ENCODE measurements at places on chromosomes 4 and X.
A peak's percentile ranks its signal among the peaks of the same experiment; 100 is the strongest.

DNA sequence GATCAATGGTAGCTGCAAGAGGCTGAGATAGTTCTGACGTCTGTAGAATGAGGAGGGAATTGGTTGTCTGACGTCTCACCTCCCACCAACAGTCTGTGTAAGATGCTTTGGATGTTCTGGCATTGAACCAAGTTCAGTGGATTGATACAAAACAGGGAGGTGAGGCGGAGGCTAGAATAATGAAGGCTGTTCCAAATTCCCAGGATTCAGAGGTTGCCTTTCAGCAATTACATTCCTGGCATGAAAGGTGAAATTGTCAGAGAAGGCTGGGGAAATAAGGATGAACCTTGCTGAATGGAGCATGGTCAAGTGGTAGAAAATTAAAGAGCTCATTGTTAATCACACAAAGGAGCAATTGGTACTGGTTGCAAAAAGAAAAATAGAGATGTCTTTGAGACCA lies 241.6 kb downstream of the FBXW7 start:
- DNase-seq = no peak

- no peak for DNase-seq
Observed at GRCh38 chrX:154517101-154517781, 1.2 kb upstream of the FAM3A start.

GRCh38 chrX:103666202-103667107 lies 20.0 kb downstream of the MORF4L2 start:
- no peak for DNase-seq

DNA sequence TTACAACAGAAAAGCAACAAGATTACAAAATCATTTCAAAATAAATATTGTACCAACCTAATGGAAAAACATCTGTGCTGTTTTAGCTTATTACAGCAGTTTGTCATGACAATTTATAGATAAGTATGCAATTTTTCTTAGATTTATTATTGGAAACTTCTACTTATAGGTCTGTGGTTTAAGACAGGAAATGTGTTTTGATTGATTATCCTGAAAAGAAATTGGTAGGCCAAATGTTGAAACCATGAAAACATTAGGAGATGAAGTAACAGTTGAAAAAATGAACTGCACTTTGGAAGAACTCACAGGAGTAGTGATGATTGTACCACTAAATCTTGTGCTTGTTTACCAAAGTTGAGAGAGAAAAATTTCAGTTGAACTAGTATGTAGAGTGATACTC lies 162.2 kb upstream of the GIMD1 start:
- DNase-seq = peak; percentile 6

GRCh38 chr4:159077702-159078495 lies 25.0 kb upstream of the RAPGEF2 start:
- DNase-seq = peak; percentile 41

DNA sequence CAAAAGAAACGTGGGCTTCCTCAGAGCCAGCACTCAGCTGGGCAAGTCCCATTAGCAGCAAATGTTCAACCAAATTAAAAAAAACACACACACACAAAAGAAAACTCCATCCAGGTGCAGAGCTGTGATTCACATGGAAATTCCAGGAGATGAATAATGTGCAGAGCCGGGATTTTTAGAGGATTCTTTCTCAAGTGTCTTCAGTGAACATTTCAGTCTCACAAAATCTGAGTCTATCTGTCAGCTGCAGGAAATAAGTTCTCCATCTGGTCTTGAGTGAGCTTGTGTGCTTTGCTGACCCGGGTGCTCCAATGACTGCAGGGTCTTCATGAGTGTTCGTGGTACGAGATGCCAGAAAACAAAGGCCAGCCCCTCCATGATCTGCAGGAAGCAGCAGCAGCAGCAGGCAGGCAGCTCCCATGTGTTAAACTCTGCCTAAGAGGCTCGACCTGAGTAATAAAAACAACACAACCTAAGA lies 44.3 kb downstream of the RASGEF1B start:
- DNase-seq = no peak

DNA sequence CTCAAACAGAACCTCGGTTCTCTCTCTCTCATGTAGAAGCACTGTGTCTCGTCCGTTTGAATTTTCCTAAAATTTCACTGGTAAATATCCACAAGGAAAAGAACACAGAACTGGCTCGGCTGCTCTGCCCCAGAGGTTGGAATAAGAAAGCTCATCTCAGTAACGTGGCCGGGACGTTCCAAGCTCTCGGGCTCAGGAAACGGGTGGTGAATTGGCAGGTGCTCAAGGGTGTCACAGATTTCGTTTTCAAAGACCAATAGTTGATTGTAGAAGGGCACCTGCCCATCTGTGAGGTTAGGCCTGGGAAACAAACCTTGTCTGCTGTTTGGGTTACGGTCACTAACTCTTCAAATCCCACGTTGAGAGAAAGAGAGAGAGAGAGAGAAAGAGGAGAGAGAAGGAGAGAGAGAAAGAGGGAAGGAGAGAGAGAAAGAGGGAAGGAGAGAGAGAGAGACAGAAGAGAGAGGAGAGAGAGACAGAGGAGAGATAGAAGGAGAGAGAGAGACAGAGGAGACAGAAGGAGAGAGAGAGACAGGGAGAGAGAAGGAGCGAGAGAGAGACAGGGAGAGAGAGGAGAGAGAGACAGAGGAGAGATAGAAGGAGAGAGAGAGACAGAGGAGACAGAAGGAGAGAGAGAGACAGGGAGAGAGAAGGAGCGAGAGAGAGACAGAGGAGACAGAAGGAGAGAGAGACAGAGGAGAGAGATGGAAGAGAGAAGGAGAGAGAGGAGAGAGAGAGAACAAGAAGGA lies 106.6 kb downstream of the CRLF2 start:
- DNase-seq = no peak

DNA sequence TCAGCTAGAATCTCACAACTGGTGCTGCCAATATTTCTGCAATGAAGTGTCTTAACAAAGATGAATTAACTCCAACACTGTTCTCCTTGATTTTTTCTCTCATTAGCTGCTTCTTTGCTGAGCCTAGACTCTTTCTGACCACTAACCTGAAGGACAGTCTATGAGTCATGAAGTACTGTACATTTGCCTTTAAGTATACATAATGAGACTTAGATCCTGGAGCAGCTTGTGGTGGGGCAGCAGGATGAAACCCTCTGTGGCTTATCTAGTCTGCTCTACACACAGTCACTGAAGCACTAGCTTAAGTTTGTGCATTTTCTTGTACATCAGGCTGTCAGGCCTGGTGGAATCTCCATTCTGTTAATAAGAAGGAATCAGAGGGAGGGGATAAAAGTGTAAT lies 307.4 kb upstream of the SMIM31 start:
- peak; percentile 62 for DNase-seq

DNA sequence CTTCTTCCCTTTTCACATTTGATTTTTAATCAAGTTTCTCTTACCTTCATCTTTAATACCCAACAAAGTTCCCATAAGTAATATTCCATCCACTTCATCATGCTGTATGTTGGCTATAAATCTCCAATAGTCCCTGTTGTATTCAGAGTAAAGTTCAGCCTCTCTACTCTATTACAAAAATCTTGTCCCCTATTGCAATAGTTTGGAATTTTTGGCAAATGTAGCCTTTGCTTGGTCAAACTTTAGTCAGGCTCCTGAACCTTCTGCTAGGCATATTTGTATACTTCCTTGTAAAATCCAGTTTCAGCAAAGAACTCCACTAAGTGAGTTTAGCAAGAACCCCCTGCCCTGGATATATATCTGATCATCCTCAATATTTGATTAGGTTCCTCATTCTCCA lies 54.0 kb upstream of the PACRGL start:
- no peak for DNase-seq

GRCh38 chrX:55715847-55716246 lies 1.7 kb upstream of the RRAGB start:
- no peak for DNase-seq

DNA sequence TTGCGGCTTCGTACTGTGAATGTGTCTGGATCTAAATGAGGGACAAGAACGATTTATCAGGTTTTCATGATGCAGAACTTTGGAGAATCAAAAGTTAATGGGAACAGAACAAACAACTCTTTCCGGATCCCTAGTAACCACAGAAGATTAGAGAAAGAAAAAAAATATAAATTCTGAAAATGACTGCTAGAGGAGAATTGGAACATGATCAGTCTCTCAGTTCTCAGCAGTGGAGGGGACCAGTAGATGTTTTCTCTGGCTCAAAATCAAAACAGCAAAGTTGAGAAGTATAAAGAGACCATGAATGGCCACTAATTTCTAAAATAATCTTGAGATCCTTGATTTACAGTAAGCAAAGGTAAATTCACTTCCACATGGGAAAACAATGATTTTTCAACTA lies 38.1 kb upstream of the GK2 start:
- no peak for DNase-seq

- no peak for DNase-seq
Observed at GRCh38 chr4:166067915-166068314, 194.9 kb downstream of the TLL1 start.

DNA sequence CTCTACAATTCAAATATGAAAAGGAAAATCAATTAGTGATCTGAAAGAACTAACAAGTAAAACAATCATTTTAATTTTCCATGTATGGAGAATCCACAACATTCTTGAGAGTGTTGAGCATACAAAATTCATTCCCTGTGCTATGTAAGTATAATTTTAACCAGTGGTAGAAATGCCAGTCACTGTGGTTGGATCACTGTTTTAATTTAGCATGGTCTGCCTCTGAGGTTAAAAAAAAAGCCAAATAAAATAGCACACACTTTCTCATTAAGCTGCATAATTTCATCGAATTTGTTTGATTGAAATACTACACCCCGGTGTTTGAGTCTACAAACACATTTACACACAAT lies 185.5 kb upstream of the STS start:
- no peak for DNase-seq

GRCh38 chr4:97396097-97396496 lies 747.2 kb downstream of the STPG2 start:
- peak; percentile 16 for DNase-seq

DNA sequence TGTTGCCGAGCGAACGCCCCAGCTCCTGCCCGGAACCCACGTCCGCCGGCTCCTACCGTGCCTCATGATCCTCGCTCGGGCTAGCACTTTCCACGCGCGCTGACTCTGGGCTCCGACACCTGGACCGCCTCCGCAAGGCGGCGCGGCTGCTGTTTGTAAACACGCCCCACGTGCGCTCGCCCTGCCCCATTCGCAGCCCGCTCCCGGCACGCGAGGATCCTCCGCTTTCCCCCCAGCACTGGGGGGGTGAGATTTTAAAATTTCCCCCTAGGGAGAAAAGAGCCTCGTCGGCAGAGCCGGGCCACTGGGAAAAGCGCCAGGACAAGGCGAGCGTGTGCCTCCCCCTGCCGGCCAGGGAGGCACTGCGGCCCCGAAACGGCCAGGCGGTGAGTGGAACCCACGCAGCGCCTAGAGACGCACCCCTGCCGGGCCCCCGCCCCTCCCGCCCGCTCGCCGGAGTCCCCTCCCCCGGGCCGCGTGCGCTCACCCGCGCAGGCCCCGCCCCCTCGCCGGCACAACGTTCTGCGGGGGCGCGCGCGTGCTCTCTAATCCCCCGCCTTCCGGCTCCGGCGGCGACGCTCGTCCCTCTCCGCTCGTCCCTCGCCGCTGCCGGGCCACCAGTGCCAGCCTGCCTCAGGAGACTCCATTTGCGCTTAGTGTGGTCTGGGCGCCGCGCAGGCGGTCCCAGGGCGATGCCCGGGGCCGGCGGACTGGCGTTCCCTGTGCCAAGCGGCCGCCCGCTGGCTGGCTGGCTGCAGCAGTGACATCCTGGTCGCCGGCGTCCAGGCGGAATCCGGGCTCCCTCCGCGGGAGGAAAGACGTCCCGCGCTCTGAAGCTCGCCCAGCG lies at the start of gene TIGD2:
TSS of gene TIGD2 (plus strand) at position 548 of the 847 bp plus-strand sequence. CDS start 1,442 bp downstream, outside the sequence.
- peak; percentile 88 for DNase-seq

DNA sequence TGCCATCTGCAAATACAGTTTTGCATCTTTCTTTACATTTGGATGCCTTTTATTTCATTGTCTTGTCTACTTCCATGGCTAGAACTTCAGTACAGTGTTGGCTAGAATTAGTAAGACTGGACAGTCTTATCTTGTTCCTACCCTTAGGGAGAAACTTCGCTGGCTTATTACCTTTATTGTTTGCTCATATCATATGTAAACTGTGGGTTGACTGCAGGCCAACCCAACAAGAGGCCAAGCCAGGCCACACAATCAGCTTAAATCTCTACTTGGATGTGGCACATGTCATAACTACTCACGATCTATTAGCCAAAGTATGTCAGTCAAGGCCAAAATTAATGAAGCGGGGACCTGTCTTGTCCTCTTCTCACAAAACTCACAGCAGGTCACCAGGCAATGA lies 144.1 kb downstream of the THOC2 start:
- no peak for DNase-seq

- DNase-seq = no peak
Observed at GRCh38 chr4:1196421-1197183, 24.2 kb upstream of the SPON2 start.

DNA sequence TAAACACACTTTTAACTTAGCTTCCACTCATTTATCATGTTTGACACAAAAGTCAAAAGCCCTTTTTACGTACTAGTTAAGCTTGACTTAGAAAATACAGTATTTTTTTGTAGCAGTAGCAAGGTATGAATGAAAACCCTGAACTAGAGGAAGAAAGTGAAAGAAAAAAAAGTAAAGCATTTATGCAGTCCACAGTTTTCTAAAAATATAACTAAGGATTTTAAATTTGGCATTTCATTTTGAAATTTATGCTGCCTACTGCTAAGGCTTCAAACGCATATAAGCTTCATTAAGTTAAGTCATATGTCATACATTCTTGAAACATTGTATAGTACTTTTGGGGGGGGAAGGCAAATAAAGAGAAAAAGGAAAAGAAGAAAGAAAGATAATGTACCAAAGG lies 201.5 kb downstream of the PDGFC start:
- no peak for DNase-seq

DNA sequence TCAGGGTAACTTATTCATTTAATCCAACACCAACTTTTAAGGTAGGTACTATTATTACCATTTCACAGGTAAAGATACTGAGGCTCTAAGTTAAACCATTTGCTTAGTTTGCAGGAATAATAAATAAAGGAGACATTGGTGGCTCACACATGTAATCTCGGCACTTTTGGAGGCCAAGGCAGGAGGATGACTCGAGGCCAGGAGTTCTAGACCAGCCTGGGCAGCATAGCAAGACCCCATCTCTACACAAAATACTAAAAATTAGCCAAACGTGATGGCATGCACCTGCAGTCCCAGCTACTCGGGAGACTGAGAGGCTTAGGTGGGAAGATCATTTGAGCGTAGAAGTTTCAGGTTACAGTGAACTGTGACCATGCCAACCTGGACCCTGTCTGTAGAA lies 37.7 kb downstream of the SULT1E1 start:
- no peak for DNase-seq

DNA sequence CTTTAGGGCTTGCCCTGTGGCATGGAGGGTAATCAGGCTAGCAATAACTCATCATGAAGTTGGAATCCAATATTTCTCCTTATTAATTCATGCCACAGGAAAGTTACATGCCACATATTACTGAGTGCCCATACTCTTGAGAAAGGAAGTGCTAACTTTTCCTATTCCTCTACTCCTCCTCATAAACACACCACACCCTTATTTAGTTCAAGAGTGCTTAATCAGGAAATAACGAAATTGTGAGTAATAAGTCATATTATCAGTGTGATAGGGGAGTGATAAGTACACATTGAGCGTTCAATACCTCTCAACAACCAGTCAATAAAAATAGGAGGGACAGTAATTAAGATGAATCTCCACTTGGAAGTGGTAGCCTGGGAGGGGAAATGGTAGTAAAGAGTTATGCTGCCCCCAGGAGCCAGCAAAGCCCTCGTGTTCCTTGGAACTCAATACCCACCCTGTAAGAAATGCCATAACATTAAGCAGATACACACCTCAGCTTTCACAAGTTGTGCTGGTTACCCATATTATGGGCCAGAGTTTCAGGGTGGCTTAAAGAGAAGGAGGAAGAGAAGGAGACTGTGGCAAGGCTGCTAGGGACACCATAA lies 410.0 kb upstream of the NR3C2 start:
- no peak for DNase-seq

Data from iris pigment epithelial cell (primary cell).